Kidney (tissue), 22 donors: ENCODE measurements at places on chromosomes 13 and 19. TPM values are rescaled to one million over a fixed set of nuclear protein-coding genes. Genes with fewer than 3 reads are reported as not detected.

CYP2A7 gene
- total RNA-seq, result not detected

DNA sequence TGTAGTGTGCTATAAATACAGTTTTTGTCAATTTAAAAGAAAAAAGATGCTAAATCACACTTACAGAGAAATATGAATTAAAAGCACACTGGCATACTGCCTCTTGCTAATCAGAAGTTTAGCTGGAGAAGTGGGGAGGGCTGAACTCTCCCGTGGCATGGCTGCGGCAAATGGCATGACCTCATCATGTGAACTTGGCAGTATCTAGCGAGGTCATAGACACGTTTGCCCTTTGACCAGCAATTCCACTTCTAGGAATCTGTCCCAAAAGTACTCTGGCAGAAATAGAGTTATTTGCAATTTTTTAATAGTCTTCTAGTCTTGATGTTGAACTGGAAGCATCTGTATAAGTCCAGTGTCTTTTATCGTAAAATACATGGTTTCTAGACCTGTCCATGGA, 42.0 kb upstream of the MCF2L start:
- no peak for DNase-seq

DNA sequence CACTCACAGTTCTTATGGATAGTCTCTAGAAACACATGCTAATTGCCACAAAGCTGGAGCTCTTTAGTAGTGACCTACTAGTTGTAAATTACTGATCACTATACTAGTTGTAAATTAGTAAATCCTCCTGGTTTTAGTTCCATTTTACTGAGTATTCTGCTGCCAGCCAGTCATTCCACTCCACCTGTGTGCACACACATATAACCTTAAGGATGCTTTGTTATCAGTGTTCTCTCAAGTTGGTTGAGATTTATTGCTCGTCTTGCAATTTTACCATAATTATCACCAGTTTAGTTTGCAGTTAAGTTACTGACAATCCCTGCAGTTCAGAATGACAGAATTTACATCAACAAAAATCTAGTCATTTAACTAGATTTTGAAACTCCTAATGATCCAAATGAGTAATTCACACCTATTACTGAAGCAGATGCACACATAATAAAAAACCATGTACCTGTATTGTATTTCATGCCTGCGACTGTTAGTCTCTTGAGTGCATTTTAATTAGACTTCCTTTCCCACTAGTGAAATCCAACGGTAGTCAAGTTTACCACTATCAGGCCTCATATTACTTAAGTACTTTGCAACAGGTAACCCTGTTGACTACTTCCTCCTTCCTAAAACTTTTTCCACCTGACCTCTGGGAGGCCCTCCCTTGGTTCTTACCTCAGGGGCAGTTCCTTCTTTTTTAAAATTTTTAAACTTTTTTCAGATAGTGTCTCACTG, 7.6 kb downstream of the TPT1 start:
- DNase-seq, result no peak

ZNF681 gene
- 3.1 TPM for total RNA-seq

- DNase-seq, result no peak
Measured at GRCh38 chr13:70841240-70842061, 733.2 kb upstream of the KLHL1 start.

DNA sequence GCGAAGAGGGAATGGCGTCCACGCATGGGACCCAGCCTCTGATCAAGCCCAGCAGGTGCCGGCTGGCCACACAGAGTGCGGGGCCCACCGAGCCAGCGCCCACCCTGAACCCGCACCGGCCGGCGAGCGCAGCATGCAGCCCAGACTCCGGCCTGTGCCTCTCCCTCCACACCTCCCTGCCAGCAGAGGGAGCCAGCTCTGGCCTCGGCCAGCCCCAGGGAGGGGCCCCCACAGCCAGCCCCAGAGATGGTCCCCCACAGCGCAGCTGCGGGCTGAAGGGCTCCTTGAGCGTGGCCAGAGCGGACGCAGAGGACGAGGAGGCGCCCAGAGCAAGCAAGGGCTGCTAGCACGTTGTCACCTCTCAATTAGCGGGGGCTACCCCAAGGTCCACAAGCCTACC, 904.5 kb downstream of the SLITRK6 start:
- DNase-seq, result no peak

DNA sequence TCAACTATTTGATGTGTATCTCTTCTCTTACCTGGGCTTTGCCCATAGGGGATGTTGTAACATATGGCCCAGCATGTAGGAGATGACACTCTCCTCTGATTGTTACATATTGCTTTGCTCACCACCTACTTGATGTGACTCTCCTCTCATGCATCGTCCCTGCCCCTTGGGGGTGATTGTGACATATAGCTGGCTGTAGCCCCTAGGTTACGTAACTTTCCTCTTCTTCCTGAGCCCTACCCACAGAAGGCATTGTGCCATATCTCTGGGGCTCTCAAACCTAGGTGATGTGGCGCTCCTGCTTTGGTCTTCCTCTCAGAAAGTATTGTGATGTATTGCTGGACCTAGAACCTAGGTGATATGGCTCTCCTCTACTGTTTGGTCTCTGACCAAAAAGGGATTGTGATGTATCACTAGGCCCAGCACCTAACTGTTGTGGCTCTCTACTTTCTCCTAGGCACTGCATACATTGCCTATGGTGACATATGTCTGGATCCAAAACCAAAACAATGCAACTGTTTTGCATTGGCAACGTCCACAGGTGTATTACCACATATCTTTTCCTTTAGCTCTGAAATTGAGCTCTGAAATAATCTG, 71.9 kb upstream of the ZNF724 start:
- DNase-seq, result no peak

GRCh38 chr13:24264976-24265375, 44.4 kb upstream of the C1QTNF9 start:
- DNase-seq, result no peak

PBX4 gene
- total RNA-seq, result 5.7 TPM

DNA sequence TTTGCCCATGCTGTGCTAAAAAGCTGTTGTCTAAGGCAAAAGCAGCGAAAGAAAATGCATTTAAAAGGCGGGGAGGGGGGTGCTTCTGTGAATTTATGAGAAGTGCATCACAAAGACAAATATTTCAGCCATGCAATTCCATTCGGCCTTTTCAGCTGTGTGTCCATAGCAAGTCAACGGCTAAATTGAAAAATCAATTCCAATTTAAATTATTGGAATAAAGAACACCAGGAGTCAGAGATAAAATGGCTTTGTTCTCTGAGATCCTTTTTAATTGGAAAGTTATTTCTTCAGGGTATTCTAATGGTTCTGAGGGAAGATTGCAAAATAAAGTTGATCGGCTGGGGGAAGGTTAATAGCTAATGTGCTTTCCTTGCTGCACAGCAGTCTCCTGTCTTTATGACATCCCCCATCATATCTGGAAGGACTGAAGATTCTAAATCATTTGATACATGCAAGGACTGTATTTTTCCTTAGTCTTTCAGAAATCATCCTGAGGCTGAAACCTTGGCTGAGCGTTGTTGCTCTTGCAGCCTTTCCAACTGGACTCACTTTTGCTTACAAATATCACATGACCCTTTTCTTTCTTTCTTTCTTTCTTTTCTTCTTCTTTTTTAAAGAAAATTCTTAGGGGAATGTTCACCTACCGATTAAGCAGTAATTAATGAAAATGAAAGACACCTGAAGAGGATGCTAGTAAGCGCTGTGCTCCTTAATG, 647.1 kb downstream of the DACH1 start:
- DNase-seq, result no peak

DNA sequence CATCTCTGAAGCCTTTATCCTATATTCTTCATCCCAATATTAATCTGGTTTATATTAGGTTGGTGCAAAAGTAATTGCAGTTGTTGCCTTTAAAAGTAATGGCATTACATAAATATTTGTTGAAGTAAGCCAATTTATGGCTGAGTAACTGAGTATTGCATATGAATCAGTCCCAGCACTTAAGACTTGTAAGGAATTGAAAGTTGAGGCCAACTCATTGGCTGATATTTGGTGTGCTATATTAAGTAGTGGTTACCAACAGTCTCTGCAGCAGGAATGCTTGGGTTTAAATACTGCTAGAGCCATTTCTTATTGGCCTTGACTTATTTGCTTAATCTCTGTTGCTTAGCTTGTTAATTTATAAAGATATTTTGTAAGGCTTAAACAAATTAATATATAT, 460.7 kb downstream of the GPC6 start:
- no peak for DNase-seq

DNA sequence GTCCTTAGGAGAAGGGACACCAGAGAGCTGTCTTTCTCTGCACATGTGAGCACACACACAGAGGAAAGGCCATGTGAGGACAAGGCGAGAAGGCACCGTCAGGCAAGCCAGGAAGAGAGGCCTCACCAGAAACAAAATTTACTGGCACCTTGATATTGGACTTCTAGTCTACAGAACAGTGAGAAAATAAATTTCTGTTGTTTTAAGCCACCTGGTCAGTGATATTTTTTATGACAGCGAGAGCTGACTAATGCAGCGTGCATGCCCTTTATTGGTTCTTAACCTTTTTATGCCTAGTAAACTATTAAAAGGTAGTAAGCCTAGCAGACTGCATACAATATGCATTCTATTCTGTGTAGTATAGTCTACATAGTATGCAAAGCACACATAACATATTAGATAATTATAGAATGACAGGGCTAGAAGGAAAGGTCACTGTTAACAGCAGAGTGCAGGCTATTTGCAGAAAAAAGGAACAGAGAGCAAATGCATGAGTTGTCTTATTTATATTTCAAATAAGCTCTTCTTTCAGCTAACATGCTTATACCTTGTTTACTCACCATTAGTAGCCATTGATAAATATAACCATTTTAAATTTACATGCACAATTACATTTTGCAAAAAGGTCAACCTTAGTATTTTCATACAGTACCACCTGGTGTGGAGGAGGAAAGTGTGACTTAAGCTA, 25.2 kb upstream of the KATNAL1 start:
- DNase-seq, result no peak

MEIS3 gene
- 7.6 TPM for total RNA-seq

- DNase-seq, result peak; percentile 57
Measured at GRCh38 chr19:47032171-47032811, 12.7 kb downstream of the NPAS1 start.

GRCh38 chr13:76239031-76239680, 603.0 kb downstream of the LMO7 start:
- no peak for DNase-seq

DNA sequence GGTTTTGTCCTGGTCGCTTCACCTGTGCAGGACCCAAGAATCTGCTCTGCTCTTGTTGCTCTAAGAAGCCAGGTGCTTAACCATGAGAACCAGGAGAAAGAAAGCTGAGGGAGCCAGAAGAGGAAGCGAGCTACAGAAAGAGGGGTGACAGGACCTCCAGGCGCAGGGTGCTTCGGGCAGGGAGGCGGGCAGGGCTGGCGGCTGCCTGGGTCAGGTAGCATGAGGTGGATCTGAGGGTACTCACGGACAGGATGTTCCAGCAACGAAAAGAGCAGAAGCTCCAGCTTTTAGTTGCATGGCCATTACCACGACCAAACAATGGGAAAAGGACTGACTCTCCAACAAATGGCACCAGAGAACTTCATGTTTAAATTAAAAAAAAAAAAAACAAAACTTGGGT, 59.9 kb downstream of the ZNF724 start:
- no peak for DNase-seq

DNA sequence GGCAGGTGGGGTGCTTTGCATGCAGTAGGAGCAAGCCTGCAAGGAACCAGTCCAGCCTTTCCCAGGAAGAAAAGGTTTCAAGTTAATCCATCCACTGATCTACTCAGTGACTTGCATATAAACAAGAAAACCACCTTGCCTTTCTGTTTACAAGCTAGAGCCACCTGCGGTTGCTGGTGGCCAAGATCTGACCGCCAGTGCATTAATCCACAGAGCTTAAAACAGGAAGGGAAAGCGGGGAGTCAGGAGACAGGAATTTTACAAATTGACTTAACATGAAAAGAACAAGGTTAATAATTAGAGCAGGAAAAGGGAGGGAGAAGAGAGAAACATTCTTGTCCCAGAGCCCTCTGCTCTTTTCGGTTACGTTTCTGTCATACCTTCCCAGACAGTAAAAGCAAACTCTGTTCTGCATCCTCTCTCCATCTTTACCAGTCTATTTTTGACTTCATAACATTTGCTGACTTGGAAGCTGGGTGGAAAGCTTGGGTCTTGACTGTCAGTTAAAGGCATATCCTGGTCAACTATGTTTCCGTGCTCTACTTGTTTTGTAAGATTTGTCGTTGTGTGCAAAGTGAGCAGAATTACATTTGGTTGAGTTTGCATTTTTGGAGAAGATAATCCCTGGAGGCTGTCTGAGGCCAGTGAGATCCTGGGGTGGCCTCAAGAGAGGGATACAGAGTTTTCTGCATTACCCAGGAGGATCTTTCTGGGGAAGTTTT, 760.6 kb downstream of the EFNB2 start:
- no peak for DNase-seq

RASIP1 gene
- 23.3 TPM for total RNA-seq

GRCh38 chr13:46761866-46762265, 35.1 kb downstream of the ESD start:
- no peak for DNase-seq

KLK15 gene
- not detected for total RNA-seq

DLEU7 gene
- 0.28 TPM for total RNA-seq
